ENCODE measurements at places on chromosomes 5 and 9.

- DNase-seq = peak; percentile 76
Observed at GRCh38 chr5:125408448-125409233, 662.2 kb upstream of the ZNF608 start.

GRCh38 chr9:110936719-110937452, 101.4 kb downstream of the LPAR1 start:
- DNase-seq = no peak

- DNase-seq = no peak
Observed at GRCh38 chr9:130167927-130168326, 4.3 kb upstream of the NCS1 start.

DNA sequence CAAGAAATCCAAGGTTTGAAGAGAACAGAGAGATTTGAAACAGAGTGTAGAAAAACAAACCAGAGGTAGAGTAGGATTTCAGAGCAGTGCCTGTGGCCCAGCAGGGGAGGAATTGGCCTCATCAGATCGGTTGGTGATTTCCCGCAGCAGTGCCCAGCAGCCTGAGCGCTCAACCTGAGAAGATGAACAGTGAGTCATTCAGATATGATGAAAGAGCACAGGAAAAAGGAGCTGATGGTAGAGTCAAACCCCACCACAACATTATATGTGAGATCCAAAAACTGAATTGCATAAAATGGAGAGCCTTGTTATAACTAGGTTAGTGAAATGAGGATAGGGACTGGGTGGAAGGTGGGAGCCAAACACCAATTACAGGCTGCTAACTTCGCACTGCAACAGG, 248.9 kb downstream of the PIK3R1 start:
- DNase-seq = peak; percentile 41

DNA sequence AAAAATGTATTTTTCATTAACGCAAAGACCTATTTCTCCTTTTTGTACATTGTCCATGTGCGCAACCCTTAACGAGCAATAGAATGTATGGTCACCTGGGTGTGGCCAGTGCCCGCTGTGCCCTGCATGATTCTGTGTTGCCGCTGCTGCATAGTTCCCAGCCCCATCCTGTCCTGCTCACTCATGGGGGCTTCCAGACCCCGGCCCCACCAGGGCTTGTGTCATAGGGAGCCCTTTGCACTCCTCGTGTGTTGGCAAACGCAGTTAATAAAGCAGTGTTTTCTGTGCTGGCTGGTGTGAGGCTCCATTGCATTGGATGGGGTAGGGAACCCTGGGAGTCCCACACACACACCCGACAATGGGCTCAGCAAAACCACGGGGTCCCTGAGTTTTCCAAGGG, 49.7 kb downstream of the SAR1B start:
- no peak for DNase-seq

DNA sequence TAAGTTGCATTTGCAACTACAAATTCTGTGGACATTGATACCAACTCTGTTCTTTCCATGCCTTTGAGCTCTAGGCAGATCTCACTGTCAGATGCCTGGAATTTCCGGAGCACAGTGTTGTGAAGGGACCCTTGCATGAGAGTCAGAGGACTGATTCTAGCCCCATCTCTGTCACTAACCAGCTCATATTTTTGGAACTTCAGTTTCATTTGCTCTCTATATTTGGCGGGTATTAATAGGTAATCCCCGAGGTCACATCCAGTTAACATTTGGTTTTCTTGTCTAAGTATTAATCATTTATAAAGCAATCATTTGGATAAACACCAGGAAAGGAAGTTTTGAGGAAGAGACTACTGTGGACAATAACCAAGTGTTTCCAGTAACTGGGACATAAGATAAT, 115.7 kb downstream of the MAN2A1 start:
- peak; percentile 49 for DNase-seq

- no peak for DNase-seq
Observed at GRCh38 chr5:60842871-60843385, 1.1 kb downstream of the ELOVL7 start.

DNA sequence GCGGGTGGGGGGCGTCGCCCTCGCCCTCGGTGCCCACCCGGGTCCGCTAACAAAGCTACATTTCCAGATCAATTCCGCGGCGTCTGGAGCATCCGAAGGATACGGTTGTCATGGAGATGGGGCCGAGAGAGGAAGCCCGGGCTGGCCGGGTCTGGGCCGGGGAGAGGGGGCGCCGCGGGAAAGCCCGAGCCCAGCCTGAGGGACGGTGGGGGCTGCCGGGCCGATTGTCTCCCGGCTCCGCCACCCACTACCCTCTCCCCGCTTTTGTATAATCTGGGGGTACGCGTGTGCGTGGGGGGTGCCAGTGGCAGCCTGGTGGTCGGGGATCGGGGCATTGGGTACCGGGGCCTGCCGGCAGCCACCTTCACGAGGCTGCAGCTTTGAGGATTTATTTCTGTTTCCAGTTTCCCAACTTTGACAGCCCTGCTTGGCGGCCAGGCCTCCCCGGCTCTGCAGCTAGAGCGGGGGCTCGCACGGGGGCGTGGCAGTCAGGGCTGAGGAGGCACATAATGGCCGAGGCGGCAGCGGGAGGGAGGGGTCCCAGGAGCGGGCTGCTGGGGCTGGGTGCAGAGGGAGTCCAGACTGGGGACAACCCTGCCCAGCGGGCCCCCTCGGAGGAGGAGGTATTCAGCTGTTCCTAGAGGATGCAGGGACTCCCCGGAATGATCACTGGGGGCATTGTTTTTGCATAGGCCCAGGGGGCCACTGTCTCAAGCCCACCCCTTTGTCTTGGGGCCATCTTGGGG, 626 bp downstream of the PSD2 start:
- no peak for DNase-seq

- no peak for DNase-seq
Observed at GRCh38 chr5:94562327-94562971, 56.0 kb downstream of the KIAA0825 start.

GRCh38 chr5:136221340-136221739, 28.4 kb upstream of the SMIM32 start:
- no peak for DNase-seq

- no peak for DNase-seq
Observed at GRCh38 chr5:178466342-178466741, 123.9 kb downstream of the COL23A1 start.

DNA sequence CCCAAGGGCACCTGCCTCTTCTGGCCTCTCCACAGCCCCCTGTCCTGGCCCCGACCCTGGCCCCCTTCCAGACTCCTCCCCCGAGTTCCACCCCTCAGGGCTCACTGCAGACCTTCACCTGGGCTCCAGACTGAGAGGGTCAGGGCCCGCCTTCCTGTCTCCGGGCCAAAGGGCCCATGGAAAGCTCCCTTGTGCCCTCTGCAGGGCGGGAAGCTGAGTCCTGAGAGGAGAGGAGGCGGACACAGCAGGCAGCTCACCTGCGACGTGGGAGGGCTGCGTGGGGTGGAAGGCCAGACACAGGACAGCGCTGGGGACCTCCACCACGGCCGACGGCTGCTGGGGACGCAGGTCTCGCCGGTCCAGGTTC, 20.6 kb downstream of the DYNC2I2 start:
- DNase-seq = no peak

DNA sequence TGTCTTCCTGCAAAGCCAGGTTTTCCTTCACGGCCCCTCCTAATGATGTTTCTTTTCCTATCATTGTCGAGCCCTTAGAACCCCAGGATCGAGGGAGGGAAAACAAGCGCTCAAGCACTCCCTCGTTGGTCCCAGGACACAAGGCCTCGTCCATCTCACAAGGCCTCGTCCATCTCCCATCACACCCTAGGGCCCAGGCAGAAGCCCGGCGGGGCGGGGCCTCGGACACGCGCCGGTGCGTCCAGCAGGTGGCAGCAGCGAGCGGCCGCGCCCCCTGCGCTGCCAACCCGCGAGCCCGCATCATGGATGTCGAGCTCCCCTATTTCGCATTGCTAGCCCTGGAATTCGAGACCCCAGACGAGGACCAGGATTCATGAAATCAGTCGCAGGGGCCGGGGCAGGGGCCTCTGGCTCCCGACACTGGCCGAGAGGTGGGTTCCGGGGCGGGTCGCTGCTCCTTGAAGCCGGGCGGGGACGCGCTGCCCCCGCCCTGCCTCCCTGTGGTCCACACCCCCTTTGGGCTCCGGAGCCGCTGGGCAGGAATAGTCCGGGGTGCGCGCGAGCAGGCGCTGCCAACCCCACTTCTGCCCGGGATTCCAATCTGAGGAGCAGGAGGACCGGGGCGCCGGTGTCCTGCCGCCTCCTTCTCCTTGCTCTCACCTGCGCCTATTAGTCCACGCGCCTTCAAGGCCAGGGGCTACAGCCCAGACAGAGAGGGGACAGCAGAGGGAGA, at the start of gene ABLIM3:
Gene ABLIM3 (plus strand): TSS at position 270 of the 733 bp plus-strand sequence. CDS start 603 bp downstream, outside the sequence.
- peak; percentile 55 for DNase-seq

GRCh38 chr5:167961731-167962130, 329.7 kb upstream of the WWC1 start:
- DNase-seq = no peak

GRCh38 chr9:100394816-100395215, 32.1 kb upstream of the MSANTD3 start:
- no peak for DNase-seq

DNA sequence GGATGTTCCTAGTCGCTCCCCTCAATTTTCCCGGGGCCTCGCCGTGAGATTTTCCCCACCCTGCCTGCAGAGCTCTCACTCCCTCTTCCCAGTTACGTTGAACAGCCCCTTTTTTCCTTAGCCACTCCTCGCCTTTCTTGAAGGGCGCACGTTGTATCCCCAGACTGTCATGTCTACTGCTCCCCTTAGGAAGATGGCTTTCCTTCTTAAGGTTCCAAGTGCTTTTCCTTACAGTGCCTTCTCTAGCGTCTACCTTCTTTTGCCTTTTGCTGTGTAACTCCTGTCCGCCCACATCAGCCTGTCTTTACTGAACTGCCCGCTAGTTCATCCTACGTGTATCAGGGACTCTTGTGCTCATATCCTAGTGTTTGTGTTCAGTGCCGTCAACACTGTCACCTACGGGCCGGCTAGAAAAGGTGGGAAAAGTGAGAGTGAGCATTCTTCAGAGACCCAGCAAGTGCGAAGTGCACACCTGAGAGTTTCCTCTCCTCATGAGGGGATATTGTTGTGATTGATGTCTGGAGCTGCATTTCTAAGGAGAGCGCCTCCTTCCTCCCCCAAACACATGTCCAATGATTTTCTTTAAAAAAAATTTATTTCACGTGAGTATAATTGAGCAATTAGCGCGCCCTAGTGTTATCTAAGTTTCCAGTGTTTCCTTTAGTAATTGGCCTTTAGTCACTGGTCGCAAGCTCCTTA, 764 bp downstream of the CAMLG start:
- DNase-seq = peak; percentile 35
